ENCODE measurements at places on chromosomes 3 and 15.

DNA sequence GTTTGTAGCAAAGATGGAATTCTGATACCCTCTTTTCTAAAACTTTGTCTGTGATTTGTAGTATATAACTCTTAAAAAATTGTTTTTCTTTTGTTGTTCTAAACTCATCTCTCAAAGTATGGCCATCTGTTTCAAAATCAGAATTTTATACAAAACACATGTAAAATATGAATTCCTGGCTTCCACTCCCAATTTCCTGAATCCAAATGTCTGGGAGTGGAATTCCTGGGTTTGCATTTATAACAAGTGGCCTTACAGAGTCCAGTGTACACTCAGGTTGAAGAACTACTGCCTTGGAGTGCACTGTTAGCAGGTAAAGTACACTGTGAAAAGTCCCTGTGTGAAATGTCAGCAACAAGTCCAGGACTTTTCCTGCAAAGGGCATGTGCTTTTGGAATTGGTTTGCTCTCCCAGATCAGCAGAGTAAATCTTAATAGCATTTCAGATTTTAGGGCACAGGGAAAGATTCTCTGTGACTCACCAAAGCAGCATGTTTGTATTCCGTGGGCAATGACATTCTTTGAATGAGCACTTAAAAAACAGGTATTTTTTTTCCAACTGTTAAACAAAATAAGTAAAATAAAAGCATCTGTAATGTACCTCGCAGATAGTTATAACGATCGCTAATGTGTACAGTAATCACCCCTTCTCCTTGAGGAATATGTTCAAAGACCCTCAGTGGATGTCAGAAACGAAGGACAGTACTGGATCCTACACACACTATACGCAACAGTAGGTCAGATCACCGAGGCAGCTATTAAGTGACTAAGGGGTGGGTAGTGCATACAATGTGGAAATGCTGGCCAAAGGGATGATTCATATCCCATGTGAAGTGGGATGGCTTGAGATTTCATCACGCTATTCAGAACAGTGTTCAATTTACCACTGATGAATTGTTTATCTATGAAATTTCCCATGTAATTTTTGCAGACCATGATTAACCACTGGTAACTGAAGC lies 2.0 kb upstream of the CLDN16 start:
- no peak for DNase-seq

DNA sequence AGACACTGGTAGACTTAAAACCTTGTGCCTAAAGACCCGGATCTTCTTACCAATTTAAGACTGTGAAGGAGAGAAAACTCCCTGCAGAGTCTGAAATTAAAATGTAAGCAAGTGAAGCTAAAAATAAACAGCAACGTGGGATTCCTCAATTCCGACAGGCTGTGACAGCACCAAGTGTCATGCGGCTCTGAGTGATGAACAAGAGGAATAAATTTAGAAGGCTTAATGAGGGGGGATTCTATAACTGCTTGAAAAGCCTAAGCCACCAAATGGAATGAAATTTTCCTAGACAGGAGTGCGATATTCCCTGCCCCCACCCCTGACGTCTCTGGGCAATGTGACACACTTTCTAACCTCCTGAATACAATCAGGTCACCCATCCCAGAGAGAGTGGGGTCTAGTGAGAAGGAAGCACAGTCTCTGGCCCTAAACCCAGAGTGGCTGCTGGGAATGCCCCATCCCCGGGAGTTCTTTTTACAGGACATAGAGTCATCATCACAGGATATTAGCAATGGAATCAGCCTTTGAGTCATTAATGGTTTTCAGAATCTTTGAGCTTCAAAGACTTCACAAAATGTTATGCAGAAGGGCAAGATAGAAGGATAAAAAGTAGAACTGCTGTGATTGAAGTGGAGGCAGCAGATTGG lies 114.3 kb downstream of the EDEM1 start:
- DNase-seq, result no peak

DNA sequence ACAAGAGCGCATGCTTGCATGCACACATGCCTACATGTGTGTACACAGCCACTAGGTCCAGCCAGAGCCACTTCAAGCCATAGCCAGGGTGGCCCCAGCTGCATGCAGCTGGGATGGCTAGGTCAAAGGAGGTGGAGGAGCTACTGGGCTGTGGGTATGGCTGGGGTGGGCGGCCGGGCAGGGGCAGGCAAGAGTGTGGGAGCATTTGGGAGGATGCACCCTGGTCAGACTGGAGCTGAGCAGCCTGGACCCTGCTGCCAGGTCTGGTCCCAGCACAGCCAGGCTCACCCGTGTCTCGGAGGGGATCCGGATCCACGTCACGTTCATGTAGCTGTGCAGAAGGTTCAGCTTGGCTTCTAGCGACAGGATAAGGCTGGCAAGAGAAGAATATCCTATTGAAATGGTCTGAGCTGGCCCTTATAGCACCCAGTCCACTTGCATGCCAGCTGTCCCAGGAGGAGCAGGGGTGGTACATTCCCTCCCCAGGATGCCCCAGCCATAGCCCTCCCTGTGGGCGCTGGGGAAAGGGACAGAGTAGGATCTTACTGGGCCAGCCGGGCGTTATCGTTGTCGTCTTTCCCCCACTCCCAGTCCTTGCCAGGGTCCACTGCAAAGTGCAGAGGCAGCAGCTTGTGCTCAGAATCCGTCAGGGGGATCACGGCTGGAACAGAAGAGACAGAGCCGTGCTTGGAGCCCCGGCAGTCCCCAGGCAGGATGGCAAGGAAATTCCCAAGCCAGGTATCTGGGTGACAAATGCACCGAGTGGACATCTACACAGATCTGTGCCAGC lies 160.5 kb downstream of the KLF13 start:
- no peak for DNase-seq

DNA sequence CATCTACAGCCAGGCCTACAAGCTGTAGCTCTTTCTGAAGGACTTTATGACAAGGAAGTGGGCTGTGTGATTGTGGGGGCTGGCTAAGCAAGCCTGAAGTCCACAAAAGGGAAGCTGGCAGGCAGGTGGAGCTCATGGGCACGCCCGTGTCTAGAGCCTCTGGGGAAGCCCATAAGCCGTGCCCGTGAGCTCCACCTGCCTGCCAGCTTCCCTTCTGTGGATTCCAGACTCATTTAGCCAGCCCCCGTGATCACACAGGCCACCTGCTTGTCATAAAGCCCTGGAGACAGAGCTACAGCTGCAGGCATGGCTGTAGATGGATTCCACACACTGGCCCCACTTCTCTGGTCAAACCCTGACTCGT lies 15.2 kb downstream of the EFCC1 start:
- DNase-seq, result no peak

GRCh38 chr3:43752905-43753304 lies 62.2 kb downstream of the ABHD5 start:
- no peak for DNase-seq

DNA sequence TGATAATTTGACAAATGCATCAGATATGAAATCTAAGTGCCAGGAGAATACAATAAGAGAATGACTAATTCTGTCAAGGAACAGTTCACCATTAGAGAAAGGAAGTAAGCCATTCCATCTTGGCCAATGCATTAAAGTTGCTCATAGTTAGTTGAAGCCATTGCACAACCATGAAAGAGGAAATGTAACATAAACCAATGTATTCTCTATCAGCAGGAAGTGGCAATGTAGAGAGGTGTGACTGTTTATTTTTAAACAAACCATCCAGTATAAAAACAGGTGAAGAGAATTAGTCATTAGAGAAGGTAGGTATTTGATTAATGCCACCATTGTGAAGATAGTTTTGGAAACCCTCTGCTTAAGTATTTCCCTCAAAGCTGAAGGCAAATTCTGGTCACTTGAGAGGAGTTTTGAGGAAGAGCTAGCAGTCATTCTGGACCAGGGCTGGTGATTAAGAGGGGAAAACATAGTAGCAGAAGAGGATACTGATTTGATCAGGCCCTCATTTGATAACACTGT lies 10.7 kb upstream of the ANXA2 start:
- no peak for DNase-seq

DNA sequence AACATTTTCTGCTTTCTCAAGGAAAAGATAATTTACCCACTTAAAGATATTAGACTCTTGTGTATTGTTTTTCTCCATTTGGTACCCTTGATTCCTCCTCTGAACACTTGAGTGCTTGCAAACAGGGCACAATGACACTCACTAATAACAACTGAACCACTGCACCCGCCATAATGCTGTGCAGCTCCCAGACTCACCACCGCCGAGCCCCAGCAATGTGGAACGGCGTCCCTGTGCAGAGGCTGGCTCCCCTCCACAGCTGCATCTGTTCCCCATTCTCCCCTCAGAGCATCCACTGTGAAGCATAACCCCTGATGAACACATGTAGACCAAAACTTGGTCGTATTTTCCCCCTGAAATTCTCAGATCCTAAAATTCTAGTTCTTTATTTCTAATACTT lies 276.2 kb upstream of the PLSCR5 start:
- DNase-seq, result no peak

DNA sequence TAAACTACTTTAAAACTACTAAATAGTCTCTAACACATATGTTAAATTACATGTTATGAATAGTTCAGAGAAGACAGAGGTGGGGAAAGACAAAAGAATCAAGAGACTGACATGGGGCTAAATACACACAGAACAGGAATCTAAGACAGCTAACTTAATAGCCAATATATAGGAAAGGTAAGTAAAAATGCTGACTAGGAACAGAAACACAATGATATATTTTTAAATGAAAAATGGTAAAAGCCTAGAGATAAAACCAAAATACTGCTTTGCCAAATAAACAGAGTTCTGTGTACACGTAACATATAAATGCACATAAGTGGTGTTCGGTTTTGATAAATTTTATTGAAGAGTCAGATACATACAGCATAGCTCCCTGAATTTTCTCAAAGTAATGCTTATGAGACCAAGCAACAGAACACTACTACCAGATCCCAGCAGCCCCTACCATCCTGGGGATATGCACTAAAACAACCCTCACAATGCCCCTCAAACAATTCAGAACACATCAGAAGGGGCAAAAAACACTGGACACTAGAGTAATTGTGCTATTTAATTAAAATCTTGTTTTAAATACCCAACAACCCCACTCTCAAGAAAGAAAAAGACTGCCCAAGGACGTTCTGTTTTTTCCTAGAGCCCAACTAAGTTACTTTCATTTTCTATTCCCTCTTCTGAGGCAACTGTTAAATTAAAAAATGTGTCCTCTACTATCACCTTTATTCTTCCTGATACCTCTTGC lies 121.1 kb downstream of the ADAM10 start:
- no peak for DNase-seq

DNA sequence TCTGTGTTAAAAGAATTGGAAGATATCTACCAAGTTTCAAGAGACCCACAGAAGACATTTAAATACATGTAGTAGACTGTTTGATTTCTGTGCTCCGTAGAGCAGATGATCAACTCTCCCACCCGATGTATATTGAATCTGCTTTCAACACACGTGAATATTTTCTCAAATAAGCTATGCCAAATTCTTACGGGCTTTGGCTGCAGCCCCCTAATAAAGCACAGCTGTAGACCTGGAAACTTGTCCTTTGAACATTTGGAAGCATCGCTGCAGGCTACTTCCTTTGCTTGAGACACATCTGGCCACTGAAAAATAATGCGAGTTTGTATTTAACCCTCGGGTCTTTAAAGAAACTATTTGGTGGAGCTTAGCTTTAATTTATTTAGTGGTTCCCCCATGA lies 98.3 kb upstream of the SELENOK start:
- no peak for DNase-seq

- no peak for DNase-seq
Measured at GRCh38 chr15:32933236-32933635, 215.4 kb downstream of the GREM1 start.

- DNase-seq, result no peak
Measured at GRCh38 chr15:39110336-39110735, 470.5 kb upstream of the THBS1 start.

- DNase-seq, result no peak
Measured at GRCh38 chr3:149487598-149488197, 13.2 kb downstream of the TM4SF4 start.

GRCh38 chr15:67085237-67085817 lies 19.9 kb downstream of the SMAD3 start:
- no peak for DNase-seq
